ENCODE measurements at places on chromosomes 5 and 9.

DNA sequence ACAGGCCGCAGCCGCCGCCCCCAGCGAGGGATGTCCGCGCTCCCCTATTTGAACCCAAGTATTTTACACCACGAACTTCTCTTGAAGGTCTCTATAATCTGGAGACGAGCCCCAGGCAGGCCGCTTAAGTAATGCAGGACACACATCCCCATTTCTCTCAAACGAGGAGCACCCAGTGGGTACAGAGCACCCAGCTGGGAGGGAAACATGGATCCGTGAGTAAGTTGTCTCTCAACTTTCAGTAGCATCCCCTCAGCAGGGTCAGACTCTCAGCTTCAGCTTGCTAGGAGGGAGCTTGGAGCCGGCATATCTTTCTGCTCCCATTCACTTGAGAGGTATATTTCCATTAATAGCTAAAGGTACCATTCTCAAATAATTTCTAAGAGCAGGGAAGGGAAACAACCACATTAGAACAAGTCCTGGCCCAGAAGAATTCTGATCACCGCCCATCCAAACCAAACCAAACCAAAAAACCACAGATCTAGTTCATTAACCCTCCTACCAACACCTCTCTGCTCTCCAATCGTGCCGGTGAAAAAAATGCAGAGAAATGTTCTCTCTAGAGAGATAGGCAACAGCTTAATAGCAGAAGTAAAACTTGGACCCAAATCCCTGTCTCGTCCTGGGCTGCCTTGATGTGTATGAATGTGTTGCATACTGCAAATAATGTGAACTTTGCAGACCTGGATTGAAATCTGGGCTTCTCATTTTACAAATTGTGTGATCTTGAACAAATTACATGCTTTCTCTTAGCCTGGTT, 910 bp downstream of the TDRD7 start:
- DNase-seq = no peak

GRCh38 chr5:72234265-72234700, 85.8 kb downstream of the MRPS27 start:
- DNase-seq = no peak

- DNase-seq = no peak
Observed at GRCh38 chr9:131227959-131228460, 48.3 kb downstream of the FAM78A start.

DNA sequence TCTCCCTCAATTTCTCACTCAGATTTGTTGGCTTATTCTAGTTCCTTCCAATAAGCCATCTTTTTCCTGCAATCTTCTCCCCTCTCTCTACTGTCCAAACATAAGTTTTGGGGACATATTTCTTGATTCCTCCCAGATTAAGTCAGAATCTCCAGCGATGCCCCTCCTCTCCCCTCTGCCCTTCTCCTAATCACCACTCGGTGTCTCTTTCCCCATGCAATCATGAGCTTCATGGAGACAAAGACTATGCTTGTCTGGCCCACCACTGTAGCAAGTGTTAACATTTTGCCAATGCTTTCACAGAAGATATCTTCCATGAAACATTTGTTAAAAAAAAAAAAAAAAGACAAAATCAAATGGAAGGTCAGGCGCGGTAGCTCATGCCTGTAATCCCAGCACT, 42.4 kb downstream of the PDE6A start:
- DNase-seq = no peak

DNA sequence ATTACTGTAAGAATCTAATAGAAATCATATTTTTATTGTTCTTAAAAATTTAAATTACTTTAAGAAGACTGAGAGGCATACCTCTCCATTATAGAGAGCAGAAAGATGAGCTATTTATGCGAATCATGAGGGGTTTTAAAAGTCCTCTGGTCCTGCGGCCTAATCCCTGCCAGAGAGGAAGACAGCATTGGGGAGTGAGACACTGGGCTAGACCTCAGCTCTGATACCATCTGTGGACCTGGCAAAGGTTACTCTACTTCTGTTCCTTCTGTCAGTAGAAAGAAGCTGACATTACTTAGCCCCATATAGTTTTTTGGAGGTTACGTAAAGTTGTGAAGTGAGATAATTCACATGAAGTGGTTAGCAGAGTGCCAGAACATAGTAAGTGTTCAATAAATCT, 103.6 kb downstream of the CCDC192 start:
- DNase-seq = no peak

GRCh38 chr9:14321517-14322130, 7.7 kb upstream of the NFIB start:
- DNase-seq = no peak

DNA sequence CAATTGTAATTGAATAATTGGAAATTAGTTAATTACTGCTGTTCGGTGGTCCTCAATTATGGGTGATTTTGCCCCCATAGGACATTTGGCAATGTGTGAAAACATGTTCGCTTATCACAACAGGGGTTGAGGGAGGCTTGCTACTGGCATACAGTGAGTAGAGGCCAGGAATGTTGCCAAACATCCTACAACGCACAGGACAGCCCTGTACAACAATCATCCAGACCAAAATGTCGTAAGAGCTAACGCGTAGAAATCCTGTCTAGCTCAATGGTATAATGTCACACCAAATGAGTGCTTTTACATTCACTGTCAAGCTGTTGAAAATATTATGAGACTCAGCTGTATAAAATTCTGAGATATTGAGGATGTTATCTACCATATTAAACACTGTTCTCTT, 464.4 kb upstream of the TUSC1 start:
- no peak for DNase-seq

GRCh38 chr5:123007182-123007581, 29.3 kb downstream of the PPIC start:
- no peak for DNase-seq

GRCh38 chr9:87529671-87530070, 32.0 kb downstream of the DAPK1 start:
- DNase-seq = no peak

DNA sequence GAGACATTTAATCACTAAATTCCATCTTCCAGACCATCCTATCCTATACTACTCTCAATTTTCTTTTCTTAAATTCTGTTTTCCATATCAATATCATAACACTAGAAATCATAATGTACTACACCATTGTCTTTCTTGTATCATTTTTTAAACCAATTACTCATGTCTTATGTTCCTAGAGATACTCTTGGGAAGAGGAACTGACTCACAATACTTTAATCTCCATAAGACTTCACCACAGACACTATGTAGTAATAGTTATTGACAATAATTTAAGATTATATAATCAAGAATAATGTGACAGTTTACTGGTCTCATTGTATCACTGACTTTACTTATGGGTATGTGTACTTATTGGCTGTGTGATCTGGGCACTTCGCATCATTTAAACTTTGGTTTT, 43.8 kb downstream of the PCDHGC5 start:
- no peak for DNase-seq

- DNase-seq = no peak
Observed at GRCh38 chr5:139104577-139105276, 93.4 kb downstream of the SIL1 start.

DNA sequence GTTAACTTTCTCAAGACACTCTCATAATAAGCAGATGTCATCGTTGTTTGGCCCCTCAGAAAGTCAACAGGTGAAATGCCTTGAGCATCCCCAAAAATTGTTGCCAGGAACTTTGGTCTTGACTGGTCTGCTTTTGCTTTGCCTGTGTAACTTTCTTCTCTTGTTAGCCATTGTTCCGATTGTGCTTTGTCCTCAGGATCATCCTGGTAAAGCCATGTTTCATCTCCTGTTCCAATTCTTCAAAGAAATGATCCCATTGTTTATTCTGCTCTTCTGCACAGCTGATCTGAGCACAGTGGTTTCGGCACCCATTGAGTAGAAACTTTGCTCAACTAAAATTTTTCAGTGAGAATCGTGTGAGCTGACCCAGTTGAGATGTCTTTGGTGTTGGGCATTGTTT, 8.1 kb upstream of the ZBED3 start:
- DNase-seq = no peak

DNA sequence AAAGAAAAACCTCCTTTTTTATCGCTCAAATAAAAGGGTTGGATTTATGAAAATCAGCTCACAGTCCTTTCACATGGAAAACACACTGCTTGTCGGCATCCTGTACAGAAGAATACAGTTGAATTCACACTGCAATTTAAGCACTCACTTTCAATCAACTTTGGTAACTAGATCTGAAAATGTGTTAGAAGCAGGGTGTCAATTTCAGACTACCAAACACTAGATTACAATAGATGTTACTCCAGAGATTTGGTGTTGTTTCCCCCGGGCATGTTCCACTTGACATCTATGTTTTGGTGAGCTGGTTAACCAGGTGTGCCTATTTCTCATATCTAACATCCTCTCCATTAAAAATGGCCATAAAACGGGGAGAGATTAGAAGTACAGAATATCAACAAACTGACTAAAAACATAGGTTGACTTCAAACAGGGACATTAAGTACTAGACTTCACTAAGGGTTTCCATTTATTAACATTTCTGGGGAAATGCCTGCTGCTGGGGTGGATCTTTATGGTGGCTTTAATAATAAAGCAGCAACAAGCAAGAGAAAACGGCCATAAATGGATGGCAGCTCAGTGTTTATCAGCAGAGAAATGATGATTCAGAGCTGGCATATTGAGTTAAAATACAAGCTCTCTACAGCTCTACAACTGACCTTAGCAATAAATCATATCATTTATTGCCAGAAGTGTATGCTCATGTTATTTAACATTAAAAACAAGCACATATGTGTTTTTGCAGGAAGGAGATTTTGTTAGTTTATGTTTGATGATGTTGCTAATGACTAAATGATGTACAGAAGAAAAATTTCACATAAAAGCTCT, 158.8 kb downstream of the SLF1 start:
- no peak for DNase-seq

DNA sequence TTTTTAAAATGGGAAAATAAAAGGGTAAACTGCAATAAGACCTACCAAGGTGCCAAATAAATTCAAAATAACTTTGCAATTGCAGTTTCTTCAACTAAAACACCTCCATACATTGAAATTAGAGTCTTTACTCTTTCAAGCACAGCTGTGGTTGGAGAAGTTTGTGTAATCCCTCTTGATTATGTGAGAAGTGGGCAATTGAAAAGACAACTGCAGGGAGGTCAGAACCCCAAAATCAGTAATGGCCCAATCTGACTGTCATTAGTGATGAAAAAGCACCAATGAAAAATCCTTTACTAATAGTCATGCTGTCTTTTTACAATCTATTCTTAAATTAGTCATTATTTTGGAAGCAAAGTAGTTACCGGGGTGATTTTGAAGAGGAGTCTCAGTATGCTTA, 116.7 kb upstream of the RGMB start:
- DNase-seq = no peak

- no peak for DNase-seq
Observed at GRCh38 chr5:178322736-178323540, 90.3 kb upstream of the PHYKPL start.

DNA sequence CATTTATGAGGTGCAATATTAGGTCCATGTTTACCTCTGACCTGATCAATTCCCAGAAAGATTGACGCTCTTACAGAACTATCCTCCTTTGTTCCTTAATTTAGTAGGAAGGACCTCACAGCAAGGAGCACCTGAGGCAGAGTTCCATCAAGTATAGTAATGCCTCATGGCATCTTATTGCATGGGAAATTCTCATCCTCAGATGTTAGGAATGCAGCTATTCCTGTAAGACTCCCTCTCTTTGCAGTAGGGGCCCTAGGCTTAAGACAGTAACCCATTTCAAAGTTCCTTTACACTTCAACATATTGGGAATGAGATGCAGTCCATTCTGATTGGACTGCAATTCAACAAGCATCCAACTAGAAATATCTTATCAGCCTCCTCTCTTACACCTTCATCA, 69.8 kb downstream of the SLCO4C1 start:
- DNase-seq = no peak

- no peak for DNase-seq
Observed at GRCh38 chr9:12640016-12640587, 53.1 kb upstream of the TYRP1 start.

GRCh38 chr5:78496373-78496772, 136.0 kb downstream of the SCAMP1 start:
- no peak for DNase-seq

DNA sequence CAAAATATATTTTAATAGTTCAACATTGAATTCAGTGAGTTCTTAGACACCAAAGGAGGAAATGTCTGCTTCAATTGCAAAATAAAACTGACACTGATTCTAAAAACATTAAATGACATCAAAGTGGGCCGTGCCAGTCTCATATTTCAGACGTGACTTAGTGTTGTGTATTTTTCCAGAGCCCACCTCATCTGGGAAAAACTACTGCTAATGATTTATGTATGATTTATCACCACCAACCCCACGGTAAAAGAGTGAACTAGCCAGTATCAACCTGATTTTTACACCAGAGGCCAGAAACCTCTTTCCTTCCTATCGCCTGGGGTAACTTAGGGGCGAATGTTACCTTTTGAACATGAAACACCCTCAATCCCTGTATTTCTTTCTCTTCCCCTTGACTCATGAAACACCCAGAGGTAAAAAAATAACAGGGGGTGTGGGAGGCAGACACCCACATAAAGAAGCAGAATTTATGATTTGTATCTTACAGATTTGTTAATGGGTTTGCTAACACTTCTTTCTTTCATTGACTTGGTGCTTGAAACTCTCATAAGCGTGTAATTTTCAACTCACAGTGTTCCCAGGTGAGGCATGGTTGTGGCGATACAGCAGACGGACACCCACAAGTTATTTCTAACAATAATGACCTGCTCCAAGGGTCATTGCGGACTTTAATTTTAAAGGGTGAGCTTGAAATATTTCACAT, 56.4 kb upstream of the FANCC start:
- no peak for DNase-seq

DNA sequence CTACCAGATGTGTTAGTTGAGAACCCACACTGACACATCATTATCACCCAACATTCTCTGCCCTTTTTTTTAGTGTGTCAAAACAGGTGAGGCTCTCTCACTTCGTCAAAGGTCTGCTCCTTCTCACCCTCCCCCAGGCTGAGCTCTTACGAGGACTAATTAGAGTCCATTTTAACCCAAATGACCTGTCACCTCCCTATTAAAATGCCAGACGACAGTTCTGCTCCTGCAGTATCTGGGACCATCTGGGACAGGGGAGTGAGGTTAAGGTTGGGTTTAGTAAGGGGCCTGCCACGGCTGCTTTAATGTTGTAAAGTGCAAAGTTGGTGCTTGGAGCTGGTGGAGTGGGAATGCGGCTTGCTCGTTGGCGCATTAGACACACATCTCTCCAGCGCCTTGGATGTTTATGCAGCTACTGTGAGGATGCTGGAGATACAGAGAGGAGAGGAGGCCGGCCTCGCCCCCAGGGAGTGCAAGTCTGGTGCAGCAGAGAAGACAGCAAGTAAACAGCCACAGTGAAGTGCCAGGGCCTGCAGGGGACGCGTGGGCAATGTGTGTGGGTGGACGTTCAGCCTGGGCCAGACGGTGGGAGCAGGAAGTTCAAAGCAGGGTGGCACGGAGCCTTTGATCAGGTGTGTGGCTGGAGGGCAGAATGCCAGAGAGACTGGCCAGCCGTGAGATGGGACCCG, 96.2 kb downstream of the C9orf50 start:
- DNase-seq = no peak

DNA sequence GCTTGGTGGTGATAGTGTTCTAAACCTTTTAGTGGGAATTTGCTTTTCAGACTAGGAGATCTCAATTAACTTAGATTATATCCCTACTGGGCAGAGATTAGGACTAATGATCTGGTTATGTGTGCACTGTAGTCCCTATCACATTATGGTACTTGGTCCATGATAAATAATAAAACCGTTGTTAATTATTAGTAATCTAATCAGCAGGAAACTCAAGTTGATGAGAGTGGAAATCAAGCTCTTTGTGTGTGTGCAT, 262.3 kb downstream of the ARHGAP26 start:
- no peak for DNase-seq
